ENCODE measurements at places on chromosomes 11 and 22.

DNA sequence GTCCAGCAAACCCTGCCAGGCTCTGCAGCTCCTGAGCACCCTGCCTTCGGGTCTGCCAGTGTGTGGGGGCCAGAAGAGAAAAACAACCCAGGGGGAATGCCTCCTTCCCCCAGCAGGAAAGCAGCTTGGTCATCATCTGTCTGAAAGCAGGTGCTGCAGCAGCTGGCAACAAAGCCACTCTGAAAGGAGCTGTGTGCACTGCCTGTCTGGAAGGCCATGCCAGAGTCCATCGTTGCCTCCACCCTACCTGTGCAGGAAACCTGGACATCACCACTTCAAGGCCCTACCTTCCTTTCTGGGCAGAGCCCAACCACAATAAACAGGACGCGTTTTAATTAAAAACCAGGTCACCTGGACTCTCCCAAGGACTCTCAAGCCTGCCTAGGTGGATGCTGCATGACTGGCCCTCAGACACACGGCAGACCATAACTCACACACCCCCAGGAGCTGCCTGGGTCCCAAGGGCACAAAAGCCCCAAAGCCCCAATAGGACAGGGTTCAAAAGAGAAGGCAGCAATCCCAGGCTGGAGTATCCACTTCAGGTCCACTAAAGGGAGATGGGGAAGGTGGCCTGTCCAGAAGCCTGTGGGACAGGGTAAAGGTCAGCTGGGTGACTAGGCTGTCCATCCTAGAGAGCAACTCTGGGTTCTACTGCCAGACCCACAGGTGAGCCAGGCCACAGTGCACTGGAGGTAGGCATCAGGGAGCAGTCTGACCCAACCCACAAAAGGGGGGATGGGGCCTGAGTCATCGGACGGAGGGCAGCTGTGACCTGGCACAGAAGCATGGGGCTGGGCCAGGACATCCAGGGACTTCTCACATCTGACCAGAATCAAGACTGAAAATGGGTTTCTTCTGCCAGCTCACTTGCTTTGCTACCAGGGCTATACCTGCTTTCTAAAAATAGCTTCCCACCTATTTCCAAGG is 6.1 kb downstream of the GNB1L start:
- DNase-seq = peak; percentile 68

DNA sequence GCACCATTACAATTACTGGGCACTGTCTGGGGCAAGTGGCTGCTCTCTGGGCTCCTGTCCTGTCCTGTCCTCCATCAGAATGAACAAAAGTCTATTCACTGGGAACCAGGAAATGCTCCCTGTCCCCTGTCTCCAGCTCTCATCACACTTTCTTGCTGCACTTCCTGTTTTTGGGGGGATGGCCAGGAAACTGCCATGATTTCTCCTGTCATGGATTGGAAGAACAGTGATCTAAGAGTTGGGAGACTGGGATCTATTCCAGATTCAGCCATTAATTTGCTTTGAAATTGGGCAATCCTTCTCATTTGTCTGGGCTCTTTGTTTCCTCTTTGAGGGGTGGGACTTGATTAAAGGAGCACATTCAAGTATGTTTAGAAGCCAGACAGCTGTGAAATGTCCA is 61.4 kb upstream of the KIRREL3 start:
- no peak for DNase-seq

- DNase-seq = no peak
Measured at GRCh38 chr11:14022251-14022650, 59.7 kb downstream of the SPON1 start.

- no peak for DNase-seq
Measured at GRCh38 chr11:23606191-23606590, 745.9 kb upstream of the CCDC179 start.

- DNase-seq = no peak
Measured at GRCh38 chr22:23769321-23769965, 1.7 kb upstream of the CHCHD10 start.

All from RPMI8226 (cell line).